Gastrocnemius medialis (tissue), 4 donors: ENCODE measurements at places on chromosomes 5 and 9. TPM values are rescaled to one million over a fixed set of nuclear protein-coding genes. Genes with fewer than 3 reads are reported as not detected.

GRCh38 chr5:178240341-178240741 lies 7.7 kb upstream of the PHYKPL start:
- no peaks in the 10 kb centered on the region for H3K36me3 ChIP-seq
- no peak for DNase-seq
- H3K27ac ChIP-seq = peak overlapping the region; percentile 86
- H3K4me1 ChIP-seq = peaks cover 53% of the 10 kb centered on the region
- no peaks in the 10 kb centered on the region for H3K27me3 ChIP-seq

SARDH gene
- total RNA-seq = 0.51 TPM

DNA sequence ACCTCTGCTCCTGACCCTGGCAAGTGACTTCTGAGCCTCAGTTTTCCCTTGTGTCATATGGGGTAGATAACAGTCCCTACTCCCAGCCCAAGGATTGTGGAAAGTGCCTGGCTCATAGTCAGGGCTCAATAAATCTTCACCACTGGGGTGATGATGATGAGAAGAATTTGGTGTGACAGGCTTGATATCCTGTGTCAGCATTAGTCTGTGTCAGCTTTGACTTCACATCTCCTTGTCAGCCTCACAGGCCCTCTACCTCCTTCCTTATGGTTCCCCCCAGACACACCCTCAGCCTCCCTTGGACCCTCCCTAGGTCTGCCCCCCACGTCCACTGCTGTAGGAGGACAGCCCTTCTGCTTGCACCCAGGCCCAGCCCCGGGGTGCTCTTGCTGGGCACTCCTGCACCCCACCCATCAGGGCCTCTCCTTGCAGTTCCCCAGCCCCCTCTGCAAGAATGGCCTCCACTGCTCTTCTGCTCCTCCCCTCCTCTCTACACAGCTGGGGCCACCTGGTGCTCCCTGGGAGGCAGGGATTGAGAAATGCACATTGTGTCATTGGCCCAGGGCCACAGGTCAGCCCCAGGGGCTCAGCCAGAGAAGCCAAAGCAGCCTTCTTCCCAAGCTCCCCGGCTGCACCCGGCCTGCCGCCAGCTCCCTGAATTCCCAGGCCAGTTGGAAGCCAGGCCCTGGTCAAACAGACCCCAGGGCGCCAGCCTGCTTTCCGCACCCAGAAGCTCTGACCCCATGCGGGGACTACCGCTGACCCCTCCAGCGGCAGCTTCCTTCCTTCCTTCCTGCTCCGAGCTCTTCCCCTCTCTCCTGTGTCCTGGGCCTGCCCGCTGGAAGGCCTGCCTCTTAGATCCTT lies 7.7 kb downstream of the FGFR4 start:
- H3K4me3 ChIP-seq = no peak overlapping the region
- H3K4me1 ChIP-seq = no peaks in the 10 kb centered on the region
- H3K27me3 ChIP-seq = peaks cover 3% of the 10 kb centered on the region

DNA sequence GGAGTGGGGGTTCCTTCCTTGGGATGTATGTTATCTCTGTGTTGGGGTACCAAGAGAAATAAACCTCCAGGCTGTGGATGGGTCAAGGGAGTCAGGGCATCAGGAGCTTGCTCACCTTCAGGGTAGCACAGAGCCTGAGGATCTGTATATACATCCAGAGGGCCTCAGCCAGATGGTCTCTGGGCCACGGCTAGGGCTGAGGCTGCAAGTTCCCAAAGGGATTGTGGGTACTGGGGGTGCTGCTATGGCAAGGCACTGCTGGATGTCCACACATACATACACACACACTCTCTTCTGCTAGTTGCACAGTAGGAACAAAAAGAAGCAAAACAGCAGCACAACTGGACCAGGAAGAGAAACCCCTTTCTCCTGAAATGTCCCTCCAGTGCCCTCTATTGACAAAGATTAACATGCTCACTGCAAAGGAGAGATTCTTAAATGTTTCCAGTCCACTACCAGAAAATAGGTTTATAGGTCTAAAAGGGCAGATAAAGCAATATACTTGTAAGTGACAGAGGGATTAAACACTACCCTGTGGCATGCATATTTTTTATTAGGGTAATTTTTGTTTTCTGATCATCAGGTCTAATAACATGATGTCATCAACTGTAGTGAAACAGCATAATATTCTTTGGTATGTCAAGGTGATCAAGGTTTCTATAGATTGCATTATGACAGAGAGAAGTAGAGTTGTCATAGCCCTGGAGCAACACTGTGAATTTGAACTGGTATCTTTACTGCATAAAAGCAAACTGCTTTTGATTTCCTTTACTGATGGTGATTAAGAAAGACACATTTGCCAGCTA lies 56.3 kb upstream of the KCNN2 start:
- H3K4me1 ChIP-seq = no peaks in the 10 kb centered on the region
- no peaks in the 10 kb centered on the region for H3K36me3 ChIP-seq
- DNase-seq = no peak
- no peak overlapping the region for H3K27ac ChIP-seq
- H3K27me3 ChIP-seq = no peaks in the 10 kb centered on the region

DNA sequence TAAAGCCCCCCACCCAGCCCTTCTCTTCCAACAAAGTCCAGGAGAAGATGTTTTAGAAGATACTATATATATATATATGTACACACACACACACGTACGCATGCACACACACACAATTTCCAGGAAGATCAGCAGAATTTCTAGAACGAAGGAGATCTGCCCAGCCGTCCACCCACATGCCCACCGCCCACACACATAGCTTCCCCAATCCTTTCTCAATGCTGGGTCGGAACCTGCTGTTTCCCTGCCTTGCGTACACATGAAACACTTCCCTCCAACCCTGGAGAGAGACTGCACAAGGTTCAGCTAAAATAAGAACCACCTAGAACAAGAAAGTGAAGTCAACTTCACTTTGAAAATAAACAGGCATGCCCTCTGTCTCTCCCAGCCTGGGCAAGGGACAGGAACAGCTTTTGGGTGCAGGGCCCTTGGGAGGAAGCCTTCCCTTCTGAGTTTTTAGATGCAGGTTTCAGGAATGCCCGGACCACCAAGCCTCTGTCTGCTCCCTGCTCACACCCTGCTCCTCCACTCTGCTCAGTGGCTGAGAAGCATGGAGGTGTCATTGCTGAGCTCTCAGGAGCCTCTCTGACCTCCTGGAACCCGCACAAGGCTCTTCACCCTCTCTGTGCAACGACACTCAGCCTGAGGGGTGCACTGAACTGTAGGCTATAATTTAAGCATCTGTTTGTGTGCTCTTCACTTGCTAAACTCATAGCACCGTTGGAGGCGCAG lies 149.4 kb downstream of the C5orf15 start:
- H3K27me3 ChIP-seq = no peaks in the 10 kb centered on the region
- peaks cover 41% of the 10 kb centered on the region for H3K4me1 ChIP-seq
- H3K36me3 ChIP-seq = no peaks in the 10 kb centered on the region
- H3K27ac ChIP-seq = peak overlapping the region; percentile 81
- no peak for DNase-seq

GRCh38 chr9:109914280-109915027 lies 134.5 kb downstream of the PALM2AKAP2 start:
- H3K36me3 ChIP-seq = no peaks in the 10 kb centered on the region
- H3K4me1 ChIP-seq = peaks cover 60% of the 10 kb centered on the region
- no peak for DNase-seq
- H3K27me3 ChIP-seq = no peaks in the 10 kb centered on the region

- H3K27ac ChIP-seq = no peak overlapping the region
- H3K36me3 ChIP-seq = no peaks in the 10 kb centered on the region
- no peaks in the 10 kb centered on the region for H3K4me1 ChIP-seq
- DNase-seq = no peak
- H3K27me3 ChIP-seq = no peaks in the 10 kb centered on the region
- H3K4me3 ChIP-seq = no peak overlapping the region
Measured at GRCh38 chr9:17052626-17053025, 82.2 kb upstream of the CNTLN start.

DNA sequence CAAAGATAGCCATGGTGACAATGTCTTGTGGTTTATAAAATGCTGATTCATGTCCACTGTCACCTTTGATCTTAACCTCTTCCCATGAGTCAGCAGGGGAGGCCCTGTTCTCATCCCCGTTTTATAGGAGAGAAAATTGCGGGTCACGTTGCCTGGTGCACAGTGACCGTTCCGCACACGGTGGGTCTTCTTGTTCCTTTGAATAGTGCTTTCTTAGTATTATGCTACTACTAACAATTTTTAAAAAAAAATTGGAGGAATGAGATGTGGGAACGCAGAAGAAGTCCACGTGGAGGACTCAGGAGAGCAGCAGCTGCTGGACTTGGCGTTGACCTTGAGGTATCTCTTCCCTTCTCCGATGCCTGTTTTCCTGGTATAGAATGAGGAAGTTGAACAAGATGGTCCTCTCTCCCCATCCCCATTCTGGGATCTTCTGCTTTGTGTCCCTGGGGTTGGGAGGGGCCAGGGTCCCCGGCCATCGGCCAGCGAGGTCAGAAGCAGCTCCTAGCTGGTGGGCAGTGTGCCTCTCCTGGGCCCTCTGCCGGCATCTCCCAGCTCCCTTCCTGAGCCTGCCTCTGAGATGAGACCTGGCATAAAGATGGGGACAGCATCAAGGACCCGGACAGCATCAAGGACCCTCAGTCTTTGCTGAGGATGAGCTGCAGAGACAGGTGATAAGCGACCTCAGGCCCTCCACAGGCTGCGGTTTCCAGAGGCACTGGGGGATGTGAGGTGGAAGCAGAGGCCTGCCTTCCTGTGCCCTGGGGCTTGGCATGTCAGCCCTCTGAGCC lies 143.9 kb downstream of the C9orf50 start:
- no peak overlapping the region for H3K4me3 ChIP-seq
- H3K36me3 ChIP-seq = no peaks in the 10 kb centered on the region
- no peak for DNase-seq
- H3K27ac ChIP-seq = no peak overlapping the region
- no peaks in the 10 kb centered on the region for H3K27me3 ChIP-seq

DNA sequence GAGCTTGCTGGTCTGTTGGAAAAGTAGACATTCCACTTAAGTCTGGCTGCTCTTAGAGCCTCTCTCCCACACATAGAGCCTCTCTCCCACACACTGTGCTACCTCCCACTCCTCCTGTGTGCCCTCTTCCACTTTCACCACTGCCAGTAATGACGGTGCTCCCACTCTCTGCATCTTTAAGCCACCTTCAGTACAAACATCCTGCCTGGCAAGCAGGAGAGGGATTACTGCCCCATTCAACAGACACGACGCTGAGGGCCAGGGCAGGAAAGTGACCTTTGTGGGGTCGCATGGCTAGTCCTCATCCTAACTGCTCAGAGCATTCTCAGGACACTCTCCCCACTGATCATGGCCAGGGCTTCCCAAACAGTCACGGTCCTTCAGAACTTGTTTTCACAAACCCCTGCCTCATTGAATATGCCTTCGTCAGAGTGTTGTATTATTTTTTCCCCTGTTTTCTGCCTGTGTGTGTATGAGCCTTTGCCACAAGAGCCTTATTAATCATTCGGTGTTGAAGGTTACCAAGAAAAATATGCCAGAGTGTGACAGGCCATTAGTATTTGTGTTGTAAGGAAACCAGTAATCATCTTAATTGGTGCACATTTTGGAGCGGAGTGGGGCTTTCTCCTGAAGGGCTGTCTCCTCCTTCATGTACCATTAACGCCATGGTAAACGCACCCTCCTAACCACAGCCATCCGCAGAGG lies 87.1 kb upstream of the SAP30L start:
- H3K27me3 ChIP-seq = no peaks in the 10 kb centered on the region
- no peak overlapping the region for H3K4me3 ChIP-seq
- H3K4me1 ChIP-seq = no peaks in the 10 kb centered on the region
- no peak for DNase-seq

DNA sequence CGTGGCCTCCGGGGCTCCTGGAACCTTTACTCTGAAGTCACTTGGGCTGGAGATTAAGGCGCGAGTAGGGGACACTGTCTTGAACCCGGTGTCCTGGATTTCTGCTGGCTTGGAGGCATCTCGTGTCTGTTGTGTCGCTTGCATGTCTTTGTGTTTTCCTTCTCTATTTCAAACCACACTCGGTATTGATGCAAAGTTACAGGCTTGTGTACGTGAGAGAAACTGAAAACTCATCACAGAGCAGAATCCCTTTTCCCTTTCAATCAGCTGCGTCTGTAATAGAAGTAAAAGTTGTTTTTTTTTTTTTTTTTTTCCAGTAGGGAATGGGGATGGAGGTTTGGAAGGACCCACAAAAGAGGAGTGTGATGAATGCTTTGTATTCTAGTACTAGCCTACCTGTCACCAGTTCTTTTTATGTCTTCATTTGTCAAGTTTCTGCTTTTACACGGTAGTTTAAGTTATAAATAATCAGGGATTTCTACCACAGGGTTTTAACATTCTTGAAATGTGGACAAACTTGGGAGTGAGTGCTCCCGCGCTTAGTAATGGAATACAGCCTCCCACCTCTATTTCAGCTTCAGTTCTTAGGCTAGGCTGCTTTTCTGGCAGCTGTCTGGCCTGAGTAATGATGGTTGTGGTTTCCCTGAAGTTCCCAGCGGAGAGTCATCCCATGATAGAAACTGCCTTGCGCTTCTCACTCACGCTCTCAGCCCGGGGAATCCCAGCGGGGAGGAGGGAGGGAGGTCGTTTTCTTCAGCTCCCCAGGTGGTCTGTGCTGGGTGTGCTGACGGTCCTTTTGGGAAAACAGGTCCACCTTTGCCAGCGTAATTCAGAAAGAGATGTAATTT lies 763 bp downstream of the TJP2 start:
- peak overlapping the region; percentile 83 for H3K27ac ChIP-seq
- no peaks in the 10 kb centered on the region for H3K27me3 ChIP-seq
- H3K36me3 ChIP-seq = no peaks in the 10 kb centered on the region
- DNase-seq = peak; percentile 55
- H3K4me3 ChIP-seq = peak overlapping the region; percentile 70
- peaks cover 10% of the 10 kb centered on the region for H3K4me1 ChIP-seq

TMEM215 gene
- total RNA-seq = not detected
